Stimulated activated CD8-positive, alpha-beta memory T cell treated with anti-CD3 and anti-CD28 coated beads, Interleukin-4, amount 100 ng/mL, for 1 hour (primary cell): ENCODE measurements at places on chromosomes 3 and 15.

- no peak for DNase-seq
Observed at GRCh38 chr15:65954289-65954741, 85.0 kb downstream of the RAB11A start.

- DNase-seq = no peak
Observed at GRCh38 chr15:93985925-93986324, 245.4 kb upstream of the MCTP2 start.

- DNase-seq = no peak
Observed at GRCh38 chr3:191328962-191329653, at the start of gene CCDC50. Gene CCDC50 (plus strand): TSS chr3:191329394. CDS start chr3:191329675, 281 bp downstream.

DNA sequence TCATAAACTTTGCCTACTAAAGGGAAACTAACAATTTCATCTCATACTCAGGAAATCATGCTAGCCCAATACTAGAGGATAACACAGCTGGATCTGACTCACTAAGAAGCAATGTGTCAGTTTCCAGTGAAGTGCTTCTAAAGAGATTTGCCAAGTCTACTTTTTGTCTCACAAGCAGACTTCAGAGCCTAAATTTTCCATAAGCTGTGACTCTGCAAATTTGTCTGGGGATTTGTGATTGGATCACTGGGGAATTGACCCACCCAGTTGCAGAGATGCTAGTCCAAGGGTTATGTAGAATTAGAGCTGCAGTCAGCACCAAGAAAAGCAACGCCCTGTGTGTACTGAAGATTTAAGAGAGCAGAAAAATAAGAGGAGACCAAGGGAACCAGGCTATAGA is 647.1 kb downstream of the NTRK3 start:
- DNase-seq = no peak

- no peak for DNase-seq
Observed at GRCh38 chr3:157135671-157136396, 24.1 kb downstream of the CCNL1 start.

- DNase-seq = no peak
Observed at GRCh38 chr15:29477256-29477655, 207.6 kb upstream of the NSMCE3 start.

GRCh38 chr3:13748276-13748879 is 131.5 kb downstream of the WNT7A start:
- DNase-seq = no peak
